ENCODE measurements at places on chromosomes 5 and 9.

DNA sequence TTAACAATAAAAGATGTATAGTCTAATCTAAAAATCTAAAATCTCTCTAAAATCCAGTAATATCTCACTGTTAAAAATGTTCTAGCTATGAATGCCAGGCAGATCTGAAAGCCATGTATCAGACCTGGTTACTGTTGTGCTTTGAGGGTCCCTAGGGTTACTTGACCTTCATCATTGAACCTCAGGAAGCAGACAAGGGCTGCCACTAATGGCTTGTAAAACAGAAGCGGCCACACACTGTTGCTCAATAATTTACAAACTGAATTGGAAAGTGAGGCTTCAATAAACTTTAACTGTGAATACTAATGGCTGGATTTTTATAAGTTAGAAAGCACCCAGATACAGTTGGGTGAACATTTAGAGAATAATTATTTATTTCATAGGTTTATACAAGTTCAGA lies 198.0 kb upstream of the RPS23 start:
- DNase-seq: no peak

GRCh38 chr9:120413121-120414048 lies 166.6 kb downstream of the CDK5RAP2 start:
- DNase-seq: no peak

DNA sequence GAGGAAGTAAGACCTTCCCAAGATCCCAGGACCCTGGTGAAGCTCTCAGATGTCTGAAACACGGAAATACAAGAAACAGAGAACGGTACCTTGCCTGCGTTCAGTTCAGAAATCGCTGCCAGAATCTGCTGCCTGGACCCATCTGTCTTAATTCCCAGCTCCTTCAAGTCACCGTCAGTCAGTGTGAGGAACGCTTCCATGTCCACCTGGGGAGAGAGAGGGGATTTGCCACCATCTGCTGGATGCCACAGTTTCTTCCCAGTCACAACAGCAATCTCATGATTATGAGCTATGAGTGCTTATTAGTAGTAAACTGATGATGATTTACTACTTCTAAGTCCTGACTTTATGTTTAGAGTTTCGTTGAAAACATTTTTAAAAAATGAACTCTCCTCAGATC lies 36.7 kb upstream of the GABBR2 start:
- no peak for DNase-seq

DNA sequence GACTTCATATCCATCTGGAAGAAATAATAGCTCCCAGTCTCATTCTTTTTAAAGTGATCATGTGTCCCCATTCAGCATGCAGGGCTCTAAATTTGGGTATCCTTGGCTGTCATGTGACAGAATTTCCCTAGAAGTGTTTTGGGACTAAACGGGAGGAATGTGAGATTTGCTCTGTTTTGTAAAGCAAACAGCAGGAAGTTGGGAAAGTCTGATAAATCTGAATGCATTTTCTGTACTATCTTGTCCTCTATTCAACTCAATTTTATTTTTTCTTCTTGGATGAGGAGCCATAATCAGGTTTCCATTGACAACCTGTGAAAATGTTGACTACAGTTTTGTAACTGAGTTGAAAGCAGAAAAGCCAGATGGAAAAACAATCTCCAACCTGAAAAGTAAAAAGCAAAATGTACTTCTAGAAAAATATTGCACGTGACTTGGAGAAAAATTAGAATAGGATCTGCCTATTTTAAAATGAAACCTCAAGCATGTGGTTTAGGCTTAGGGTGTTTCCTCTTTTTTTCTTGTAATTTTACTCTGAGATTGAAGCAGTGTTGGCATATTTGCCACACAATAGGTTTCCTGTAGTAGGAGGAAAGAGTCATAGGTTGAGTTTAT lies 76.2 kb upstream of the IL6ST start:
- DNase-seq: no peak

GRCh38 chr5:57176350-57176857 lies 2.5 kb downstream of the GPBP1 start:
- DNase-seq: peak; percentile 10

DNA sequence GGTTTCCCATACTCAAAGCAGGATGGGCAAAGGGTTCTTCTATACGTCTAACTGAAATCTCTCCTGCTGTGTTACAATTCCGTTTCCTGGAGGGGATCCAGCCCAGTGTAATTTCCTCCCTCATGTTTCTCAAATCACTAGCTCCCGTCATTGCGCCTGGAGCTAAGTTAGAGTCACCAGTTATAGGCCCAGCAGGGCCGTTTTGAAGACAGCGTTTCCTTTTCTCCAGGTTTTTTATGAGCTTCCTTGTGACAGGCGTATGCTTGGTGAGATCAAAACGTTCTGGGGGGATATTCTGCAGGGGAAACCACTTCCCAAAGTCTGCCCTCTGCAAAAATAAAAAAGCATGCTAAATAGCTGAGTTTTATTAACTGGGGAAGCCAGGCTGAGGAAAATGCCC lies 53.0 kb upstream of the WWC1 start:
- no peak for DNase-seq

- DNase-seq: no peak
Observed at GRCh38 chr5:132830436-132831094, at the start of gene SHROOM1. Gene SHROOM1 (minus strand): TSS chr5:132830647. CDS start chr5:132826140, 4,507 bp downstream.

DNA sequence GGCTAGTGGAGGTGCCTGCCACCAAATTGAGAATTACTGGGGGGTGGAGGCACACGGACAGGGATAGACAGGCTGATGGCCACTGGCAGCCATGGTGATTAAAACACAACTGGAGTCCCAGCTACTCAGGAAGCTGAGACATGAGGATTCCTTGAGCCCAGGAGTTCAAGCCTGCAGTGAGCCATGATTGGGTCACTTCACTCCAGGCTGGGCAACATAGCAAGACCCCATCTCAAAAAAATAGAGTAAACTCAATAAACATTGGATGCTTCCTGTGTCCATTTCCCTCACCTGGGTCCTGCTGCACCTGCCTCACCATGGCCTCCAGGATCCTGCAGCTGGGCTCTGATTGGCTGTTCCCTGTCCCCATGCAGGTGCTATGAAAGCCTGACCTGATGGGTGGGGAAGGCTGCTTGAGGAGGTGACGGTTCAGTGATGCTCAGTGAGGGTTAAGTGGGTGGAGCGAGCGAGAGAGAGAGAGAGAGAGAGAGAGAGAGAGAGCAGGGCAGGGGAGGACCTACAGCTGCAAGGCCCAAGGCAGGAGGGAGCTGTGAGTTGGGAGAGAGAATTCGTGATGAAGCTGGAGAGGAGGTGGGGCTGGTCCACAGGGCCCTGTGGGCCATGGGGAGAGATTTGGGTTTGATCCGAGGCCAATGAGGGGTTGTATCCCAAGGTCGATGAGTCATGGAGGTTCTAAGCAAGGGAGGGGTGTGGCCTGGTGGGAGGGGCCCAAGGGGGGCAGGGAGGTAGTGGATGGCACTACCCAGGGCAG lies 36.7 kb upstream of the FUBP3 start:
- no peak for DNase-seq

- no peak for DNase-seq
Observed at GRCh38 chr9:94771096-94771495, 44.6 kb downstream of the AOPEP start.

DNA sequence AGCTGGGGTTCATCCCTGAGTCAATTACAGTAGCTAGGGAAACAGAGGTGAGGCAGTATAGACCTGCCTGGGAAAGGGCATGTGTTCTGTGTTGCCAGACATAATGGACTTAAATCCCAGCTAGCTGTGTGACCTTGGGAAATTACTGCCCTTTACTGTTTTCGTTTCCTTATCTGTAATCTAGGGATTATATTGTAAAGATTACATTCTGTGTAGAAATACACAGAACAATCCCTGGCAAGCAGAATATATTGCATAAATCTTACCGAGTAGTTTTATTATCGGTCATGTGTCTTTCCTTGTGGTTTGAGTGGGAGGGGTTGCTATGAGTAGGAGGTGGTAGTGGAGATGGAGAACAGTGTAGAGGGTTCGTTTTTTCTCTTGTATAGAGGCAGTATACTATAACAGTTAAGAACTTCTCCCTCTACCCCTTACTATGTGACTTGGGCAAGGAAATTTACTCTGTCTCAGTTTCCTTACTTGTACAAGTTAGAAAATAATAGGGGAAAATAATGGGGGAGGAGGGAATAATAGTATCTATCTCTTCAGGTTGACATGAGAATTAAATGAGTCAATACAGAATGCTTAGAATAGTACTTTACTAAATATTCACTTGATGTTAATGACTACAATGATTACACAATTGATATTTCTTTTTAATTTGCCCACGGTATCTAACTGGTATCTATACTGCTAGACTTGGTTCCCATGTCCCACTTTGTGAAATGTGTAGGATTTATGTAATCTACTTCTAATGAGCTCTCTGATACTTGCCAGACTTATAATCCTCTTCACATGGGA lies 7.1 kb upstream of the DMXL1 start:
- DNase-seq: no peak

GRCh38 chr5:78490709-78491485 lies 130.5 kb downstream of the SCAMP1 start:
- DNase-seq: no peak

DNA sequence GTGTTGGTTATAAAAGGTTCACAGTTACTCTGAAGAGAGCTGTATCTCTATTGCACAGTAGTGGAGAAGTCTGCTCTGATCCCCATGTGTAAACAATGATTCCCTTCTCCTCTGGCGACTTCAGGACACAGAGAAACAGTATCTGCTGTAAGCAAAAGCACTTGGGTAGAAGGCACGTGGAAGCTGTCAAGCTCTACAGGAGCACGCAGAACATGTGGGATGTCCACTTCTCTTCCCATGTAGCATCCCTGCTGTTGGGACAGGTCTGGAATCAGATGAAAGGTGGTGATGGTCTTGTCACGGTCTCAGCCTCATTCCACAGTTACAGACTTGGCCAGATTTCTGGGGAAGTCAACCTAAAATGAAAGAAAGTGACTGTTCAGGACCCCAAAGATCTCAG lies 9.4 kb upstream of the MAPK9 start:
- no peak for DNase-seq

- DNase-seq: no peak
Observed at GRCh38 chr5:65775476-65775875, 53.5 kb downstream of the NLN start.

DNA sequence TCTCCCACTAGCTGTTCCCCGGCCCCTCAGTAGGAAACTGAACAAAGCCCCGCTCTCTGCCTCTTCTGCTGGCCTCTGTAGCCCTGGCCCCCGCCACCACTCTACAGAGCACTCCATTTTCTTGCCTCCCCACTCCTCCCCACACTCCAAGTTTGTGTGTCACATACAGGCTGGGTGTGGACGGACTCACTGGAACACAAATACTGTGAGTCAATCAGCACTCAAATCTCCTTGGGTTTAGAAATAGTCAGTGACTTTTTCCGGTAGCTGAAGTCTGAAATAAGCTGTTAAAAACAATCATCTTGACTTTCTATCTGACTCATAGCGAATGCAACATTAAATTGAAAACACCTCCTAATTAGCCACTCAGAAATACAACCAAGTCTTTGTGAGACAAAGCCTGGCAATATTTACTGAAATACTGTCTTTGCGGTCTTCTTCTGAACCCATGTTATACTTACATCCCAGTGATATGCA lies 122.5 kb downstream of the LHFPL2 start:
- no peak for DNase-seq

DNA sequence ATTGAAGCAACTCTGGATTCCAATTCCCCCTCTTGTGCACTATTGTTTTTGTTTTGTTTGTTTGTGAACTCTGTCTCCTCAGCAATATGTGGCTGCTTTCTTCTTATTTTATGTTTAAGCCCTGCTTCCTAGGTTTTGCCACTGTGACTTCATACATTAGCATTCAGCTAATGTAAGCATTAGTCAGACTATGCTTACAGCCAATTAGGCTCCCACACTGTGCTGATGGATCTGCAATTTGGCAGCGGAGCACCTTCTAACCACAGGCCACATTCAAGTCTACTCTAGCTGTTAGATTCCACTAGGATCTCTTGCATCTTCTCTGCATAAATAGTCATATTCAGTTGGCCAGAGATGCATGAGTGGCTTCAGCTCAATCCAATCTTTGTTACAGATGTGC lies 9.6 kb upstream of the BICD2 start:
- DNase-seq: no peak

- DNase-seq: no peak
Observed at GRCh38 chr5:98742396-98743073, 30.9 kb upstream of the RGMB start.

- no peak for DNase-seq
Observed at GRCh38 chr5:107778647-107779046, 107.9 kb upstream of the EFNA5 start.

- peak; percentile 4 for DNase-seq
Observed at GRCh38 chr9:91903126-91903911, 46.7 kb downstream of the ROR2 start.

GRCh38 chr5:8844206-8844605 lies 701.7 kb downstream of the SEMA5A start:
- DNase-seq: no peak

DNA sequence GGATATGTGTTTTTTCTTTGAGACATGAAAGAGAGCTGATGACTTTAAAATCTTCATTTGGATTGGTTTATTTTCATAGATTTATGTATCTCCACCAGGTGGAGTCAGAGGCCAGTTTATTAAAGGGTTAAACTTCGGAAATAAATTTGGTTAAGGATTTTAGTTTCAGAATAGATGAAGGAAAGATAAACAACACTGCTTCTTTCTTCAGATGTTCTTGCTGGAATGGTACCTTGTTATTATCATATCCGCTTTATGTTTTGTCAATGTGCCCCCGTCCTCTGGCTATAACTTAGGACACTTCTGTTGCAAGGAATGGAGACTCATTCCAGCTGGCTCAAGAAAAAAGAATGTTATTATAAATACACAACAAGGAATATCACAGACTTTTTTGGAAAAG lies 81.2 kb downstream of the ALDH1A1 start:
- peak; percentile 13 for DNase-seq

GRCh38 chr9:90142580-90142979 lies 500.0 kb downstream of the DIRAS2 start:
- DNase-seq: peak; percentile 15

Measured in NCI-H526 treated with DMSO at 0.1 percent for 48 hours (cell line).